ENCODE measurements at places on chromosomes 1 and 21.

GRCh38 chr1:45008516-45008915 is 2.6 kb downstream of the HECTD3 start:
- DNase-seq = no peak

DNA sequence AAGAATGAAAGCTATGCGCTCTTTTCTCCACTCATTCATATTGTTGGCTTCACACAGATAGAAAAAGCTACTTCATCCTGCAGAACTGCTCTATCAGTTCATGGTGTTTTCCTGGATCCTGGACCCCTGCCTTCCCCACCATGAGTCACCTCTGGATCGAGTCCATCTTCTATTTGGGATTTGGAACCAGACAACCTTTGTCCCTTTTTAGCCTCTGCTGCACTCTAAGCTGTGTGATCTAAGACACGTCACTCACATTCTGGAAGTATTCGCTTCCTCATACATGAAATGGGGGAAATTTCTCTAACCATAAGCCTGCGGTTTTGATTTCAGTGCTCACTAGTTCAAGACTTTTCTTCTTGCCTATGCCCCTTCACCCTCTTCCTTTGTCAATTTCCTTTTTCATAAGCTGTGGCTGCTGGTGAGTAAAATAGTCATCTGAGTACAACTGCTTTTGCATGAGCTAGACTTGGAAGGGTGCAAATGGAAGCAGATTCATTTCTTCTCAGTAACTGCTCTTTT is 14.1 kb upstream of the DEGS1 start:
- DNase-seq = no peak

GRCh38 chr21:35394634-35395369 is 345.7 kb upstream of the RUNX1 start:
- no peak for DNase-seq

DNA sequence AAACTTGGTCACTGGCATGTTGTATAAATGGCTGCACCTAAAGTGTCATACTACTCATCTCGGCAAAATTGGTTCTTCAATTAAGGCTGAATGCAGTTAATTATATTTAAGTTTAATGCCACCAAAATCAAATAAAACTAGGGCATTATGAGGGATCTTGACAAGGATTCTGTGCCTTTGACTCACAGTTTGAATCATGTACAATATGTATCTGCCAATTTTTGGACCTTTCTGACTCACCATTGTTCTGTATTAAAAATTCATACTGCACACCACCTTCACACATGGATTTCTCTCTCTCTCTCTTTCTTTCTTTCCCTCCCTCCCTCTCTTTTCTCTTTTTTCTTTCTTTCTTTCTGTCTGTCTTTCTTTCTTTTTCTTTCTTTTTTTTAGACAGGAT is 14.1 kb upstream of the STXBP3 start:
- no peak for DNase-seq

DNA sequence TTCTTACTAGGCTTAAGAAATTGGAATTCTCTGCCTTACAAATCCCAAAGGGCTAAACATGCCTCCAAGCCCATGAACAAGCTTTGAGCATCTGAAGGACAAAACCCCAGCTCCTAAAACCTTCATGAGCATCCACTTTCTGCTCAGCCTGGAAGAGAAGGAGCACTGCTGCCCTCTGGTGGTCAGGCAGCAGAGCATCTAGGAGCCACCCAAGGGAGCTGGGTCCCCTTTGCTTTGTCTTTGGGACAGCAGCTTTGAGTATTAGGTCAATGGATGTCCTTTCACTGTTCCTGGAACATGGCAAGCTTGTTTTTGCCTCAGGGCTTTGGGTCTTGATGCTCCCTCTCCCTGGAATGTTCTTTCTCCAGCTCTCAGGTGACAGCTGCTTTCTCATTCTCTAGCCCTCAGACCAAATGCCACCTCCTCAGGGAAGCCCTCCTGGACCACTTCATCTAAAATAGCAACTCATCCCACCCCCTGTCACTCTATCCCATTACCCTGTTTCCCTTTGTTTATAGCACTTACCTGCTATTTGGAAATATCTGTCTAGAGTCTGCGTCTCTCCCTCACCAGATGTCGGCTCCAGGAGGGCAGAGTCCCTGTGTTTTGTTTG is 25.7 kb downstream of the RAB7B start:
- peak; percentile 61 for DNase-seq

GRCh38 chr1:95249916-95250315 is 15.9 kb downstream of the RWDD3 start:
- DNase-seq = no peak

- DNase-seq = peak; percentile 91
These were observed 361 bp downstream of the DDAH1 start for GRCh38 chr1:85464497-85465098.

DNA sequence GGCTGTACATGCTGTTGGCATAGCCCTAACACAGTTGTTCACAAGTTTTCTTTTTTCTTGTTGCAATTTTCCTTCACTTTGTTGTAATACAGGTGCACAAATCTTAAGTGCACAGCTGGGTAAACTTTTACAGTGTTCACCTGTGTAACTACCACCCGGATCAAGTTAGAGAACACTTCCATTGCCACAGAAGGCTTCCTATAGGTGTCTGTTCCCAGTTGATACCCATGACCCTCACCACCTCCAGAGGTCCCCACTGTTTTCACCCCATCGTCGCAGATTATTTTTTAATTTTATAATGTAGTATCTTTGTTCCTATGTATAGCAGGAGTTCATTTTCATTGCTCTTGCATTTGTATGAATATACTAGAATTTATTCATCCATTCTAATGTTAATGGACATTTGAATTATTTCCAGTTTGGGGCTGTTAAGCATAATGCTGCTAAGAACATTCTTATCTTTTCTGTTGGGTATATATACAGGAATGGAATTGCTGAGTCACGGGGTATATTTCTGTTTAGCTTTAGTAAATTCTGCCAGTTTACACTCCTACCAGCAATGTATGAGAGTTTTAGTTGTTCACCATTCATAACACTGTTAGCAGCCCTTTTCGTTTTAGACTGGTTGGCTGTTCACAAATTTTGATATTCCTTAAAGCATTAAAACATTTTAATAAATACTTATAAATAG is 16.4 kb downstream of the SPRTN start:
- DNase-seq = no peak

DNA sequence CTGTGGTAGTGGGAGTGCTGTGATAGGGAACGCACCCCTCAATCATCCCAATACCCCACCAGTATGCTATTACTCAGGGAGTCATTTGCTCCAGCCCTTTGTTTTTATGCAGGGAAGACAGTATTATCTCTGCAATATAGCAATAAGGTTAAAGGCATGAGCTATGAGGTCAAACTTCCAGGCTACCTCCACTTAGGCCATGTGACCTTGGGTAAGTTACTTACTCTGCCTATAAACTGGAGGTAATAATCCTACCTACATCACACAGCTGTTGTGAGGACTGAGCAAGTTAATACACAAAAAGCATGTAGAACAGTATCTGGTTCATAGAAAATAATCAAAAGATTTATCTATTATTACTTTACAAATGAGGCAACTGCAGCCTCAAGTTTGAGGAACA is 30.1 kb downstream of the MEF2D start:
- DNase-seq = no peak

DNA sequence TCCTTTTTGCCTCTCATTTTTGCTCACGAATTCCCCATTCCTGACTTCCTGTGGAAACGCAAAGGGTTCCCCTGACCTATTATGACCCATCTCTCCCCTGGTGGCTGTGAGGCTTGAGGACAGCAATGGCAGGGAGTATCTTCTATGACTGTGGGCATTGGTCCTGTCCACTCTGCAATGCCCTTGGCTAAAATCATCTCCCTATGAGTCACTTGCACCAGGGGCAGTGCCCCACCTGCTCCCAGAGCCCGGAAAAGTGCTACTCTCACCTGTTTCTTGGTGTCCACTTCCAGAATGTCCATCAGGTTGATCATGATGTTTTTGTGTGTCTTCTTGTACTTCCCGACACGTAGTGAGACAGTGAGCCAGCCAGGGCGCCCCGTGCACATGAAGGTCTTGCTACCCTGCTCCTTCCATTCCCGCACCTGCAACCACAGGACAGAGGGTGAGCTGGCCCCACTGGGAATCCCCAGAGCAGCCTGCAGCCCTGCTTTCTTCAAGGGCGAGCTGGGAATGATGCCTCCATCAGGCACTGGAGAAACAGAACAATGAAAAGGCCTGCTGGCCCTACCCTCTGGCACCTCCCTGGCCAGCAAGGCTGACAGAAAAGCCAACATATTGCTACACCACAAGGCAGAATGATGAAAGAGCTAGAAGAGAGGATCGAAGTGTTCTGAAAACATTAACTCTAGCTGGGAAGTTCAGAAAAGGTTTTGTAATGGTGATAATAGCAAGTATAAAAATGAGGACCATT is 3.5 kb downstream of the DHCR24 start:
- DNase-seq = no peak

DNA sequence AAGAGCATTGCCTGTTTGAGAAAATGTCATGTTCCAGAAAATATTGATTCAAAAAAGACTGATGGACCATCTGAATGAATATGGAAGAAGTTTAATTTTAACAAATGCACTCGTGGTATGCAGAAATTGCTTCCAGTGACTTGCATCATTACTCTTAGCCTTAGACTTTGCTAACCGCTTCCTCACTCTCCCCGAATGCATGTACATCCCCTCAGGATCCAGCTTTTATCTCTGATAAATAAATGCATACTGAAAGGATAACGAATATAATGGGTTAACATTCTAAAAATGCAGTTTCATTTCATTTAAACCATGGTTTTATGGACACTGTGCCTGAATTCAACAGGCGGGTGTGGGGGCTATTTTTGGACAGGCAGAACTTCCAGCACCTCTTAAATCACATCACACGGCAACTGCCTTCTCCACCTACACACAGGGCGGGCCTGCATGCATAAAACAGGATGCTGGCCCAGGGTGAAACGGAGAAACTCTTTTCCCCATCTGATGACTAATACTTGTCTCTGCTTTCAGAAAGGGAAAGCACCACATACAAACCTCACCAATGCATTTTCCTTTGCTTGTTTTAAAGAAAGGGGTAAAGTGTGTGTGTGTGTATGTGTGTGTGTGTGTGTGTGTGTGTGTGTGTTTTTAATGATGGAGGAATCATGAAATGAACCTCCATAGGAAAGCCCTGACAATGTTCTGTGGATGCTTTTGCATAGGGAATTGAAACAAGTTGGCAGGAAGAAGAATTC is 48.7 kb downstream of the SPAG17 start:
- DNase-seq = no peak

GRCh38 chr1:6419397-6419803 is 319 bp downstream of the HES2 start:
- DNase-seq = no peak

DNA sequence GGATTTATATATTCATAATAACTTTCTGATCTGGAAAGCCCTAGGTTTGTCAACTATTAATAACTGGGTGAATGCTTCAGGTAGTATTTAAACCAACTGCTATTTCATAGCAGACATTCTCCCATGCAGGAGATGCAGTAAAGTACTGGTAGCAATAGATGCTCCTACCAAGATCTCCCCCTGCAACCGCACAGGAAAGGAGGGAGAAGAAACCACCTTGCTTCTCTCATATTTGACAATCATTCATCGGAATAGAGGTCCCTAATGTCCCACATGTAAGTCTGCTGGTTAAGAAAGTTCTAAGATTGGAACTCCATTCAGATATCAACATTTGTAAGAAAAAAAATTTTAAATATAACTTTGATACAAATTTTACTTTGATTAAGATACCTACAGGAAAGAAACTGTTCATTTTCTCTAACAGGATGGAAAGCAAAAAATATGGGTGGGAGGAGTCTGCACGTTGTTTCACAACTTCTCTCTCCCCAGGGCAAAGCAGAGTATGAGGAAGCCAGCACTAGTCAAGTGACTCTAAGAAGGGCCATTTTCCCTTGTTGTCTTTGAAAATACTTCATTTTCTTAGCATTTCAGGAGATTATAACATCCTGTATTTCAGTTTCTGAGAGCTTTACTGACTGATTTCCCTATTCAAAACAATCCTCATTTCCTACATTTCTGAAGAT is at the start of gene PYHIN1:
PYHIN1 (plus strand) TSS at position 498 of the 683 bp plus-strand sequence. CDS start 5,359 bp downstream, outside the sequence.
- DNase-seq = no peak

DNA sequence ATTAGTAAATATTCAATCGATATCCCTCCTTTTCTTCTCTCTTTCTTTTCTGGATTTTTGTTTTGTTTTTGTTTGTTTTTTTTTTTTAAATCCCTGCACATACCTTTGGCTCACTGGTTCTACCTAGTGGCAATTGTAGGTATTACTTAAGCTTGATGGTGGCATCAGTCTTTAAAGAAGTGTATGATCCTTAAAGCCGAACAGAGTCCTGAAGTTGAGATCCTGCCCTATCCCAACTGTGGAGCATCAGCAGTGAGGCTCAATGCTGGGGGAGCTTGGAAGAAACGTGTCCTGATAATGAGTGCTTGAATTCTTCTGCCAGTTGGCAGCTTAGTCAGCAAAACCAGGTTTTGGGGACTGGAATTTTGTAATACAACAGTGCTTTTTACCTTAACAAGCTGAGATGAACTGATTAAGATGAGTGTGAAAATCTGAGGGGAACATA is 60.8 kb downstream of the FASLG start:
- DNase-seq = no peak

DNA sequence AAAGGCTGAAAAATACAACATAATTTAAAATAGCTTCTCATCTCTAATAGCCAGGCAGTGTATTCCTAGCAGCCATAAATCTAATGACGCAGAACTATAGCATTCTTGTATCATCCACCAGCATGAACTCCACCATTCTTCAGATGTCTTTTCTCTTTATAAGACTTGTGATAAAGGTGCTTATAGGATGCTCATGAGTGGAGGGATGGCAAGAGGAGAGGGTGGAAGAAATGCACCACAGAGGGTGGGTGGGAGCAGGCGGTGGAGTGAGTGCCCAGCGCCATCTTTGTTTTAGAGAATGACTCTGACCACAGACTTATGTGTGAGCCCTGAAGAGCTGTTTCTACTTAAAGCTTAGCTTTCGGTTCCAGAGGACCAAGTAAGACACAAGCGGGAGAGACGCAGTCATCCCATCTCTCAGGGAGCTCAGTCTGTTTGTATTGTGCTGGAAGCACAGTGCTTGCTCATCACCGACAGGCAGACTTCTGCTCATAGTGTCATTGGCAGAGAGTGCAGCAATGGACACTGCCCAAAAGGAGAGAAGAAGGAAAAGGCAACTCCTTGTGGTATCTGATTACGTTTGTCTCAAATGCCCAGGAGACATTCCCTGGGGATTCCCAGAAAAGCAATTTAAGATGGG is 65.6 kb downstream of the KCNJ15 start:
- DNase-seq = no peak

DNA sequence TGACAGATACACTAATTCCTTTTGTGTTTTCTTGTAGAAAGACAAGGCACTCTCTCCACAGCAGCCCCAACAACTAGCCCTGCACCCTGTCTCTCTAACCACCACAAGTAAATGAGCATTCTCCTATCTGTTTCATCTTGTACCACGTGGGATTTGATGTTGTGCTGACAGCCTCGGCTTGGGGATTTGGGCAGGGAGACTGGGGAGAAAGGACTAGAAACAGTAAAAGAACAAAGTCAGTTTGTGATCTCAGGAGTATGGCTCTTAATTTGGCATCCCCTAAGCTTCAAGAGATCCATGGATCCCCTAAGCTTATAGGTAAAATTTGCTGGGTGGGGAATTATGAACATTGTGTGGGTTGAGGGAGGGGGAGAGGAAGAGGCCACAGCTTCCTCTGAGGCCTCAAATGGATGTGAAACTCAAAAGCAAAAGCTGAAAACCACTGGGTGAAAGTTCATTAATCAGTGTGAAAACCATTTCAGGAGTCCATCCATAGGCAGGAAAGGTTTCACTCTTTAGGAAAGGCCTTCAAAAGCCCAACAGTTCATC is 3.1 kb downstream of the C1orf162 start:
- no peak for DNase-seq
